ENCODE measurements at places on chromosomes 11 and 22.

DNA sequence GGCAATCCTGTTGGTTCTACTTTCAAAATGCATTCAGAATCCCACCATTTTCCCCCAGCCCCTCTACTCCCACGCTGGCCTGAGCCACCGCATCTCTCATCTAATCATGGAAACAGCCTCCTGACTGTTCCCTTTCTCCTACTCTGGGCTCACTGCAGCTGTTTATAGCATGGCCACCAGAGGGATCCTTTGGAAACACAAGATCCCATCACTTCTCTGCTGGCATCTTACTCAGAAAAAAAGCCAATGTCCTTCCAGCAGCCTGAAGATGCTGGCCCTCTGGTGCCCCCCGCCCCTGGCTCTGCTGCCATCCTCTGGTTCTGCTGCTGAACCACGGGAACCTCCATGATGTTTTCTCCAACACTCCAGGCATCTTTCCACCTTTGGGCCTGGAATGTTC is 11.1 kb downstream of the MS4A8 start:
- H3K4me3 ChIP-seq, result no peak overlapping the region
- DNase-seq, result no peak
- H3K36me3 ChIP-seq, result no peaks in the 10 kb centered on the region
- no peak overlapping the region for H3K27ac ChIP-seq
- no peaks in the 10 kb centered on the region for H3K27me3 ChIP-seq

GRCh38 chr11:40573254-40573891 is 886.1 kb downstream of the LRRC4C start:
- no peak overlapping the region for H3K27ac ChIP-seq
- no peak overlapping the region for H3K4me3 ChIP-seq
- no peaks in the 10 kb centered on the region for H3K4me1 ChIP-seq
- DNase-seq, result no peak

DNA sequence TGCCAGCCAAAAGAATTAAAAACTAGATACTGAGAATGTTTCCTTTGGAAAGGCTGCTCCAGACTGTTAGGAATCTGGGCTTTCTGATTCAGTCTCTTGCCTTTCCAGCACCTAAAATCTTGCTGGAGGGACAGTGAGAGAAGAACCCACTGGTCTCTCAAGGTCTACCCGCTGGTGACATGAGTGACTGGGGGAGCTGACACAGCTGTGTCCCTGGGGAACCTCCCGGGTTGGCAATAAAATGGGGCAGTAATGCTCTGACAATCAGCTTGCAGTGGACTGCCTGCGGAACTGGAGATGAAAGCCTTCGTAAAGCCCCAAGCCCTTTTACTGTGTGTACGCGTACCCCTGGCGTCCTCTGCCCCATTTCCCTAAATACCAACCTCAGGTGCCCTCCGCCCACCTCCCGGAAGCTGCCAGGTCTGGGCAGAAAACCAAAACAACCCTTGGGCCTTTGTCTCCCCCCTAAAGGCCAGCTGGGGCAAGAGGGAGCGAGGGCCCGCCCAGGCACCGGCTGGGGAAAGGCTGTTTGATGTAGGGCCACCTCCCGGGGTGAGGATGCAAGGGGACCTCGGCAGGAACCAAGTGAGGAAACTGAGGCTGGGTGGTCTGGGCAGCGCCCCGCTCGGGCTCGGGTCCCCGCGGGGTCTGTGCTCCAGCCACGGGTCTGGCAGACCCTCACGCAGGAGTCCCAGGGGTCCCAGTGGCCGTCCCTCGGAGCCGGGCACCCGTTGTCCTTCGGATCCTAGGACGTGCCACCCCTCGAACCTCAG is 741 bp downstream of the CARS1 start:
- DNase-seq, result no peak
- peak overlapping the region; percentile 86 for H3K4me3 ChIP-seq
- H3K36me3 ChIP-seq, result peaks cover 6% of the 10 kb centered on the region
- H3K4me1 ChIP-seq, result peaks cover 37% of the 10 kb centered on the region
- no peaks in the 10 kb centered on the region for H3K27me3 ChIP-seq

DNA sequence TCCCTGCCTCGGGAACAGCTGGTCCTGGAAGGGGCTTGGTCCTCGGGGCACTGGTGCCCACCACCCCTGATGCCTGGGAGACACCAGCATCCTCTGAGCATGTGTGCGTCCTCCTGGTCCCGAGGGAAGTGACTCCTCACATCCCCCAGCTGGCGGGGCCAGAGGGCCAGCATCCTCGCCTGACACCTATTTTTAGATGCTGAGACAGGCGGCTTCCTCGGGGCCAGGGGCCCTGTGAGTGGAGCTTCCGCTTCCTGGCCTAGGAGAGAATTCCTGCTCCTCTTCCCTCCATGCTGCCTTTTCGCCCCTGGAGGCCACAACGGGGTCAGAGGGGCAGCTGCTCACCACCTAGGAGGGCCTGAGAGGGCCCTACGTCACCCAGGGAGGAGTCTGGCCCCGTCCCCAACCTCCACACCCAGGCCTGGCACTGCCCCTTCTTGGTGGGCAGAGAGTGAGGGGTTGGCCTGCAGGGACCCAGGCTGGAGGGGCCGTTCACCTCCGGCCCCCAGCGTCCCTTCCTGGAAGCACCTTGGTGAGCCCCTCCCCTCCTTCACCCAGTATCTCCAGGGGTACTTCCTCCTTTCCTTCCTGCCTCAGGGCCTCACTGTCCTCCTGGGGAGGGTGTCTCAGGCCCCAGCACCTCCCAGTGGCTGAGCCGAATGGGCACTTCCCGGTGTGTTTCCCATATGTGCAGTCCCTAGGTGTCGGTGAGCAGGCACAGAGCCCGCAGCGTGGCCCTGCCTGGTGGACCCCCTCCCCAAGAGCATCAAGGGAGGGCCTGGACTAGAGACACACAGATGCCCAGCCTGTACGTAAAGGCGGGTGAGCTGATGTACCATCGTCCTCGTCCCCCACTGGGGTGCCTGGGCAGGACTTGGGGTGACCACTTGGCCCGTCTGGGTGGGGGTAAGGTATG is 6.1 kb downstream of the CD81 start:
- H3K27me3 ChIP-seq, result no peaks in the 10 kb centered on the region
- no peaks in the 10 kb centered on the region for H3K36me3 ChIP-seq
- H3K4me1 ChIP-seq, result peaks cover 100% of the 10 kb centered on the region
- no peak for DNase-seq

- no peak overlapping the region for H3K27ac ChIP-seq
- no peaks in the 10 kb centered on the region for H3K4me1 ChIP-seq
- DNase-seq, result no peak
- no peaks in the 10 kb centered on the region for H3K27me3 ChIP-seq
Observed at GRCh38 chr22:45842291-45842991, 134.5 kb downstream of the WNT7B start.

DNA sequence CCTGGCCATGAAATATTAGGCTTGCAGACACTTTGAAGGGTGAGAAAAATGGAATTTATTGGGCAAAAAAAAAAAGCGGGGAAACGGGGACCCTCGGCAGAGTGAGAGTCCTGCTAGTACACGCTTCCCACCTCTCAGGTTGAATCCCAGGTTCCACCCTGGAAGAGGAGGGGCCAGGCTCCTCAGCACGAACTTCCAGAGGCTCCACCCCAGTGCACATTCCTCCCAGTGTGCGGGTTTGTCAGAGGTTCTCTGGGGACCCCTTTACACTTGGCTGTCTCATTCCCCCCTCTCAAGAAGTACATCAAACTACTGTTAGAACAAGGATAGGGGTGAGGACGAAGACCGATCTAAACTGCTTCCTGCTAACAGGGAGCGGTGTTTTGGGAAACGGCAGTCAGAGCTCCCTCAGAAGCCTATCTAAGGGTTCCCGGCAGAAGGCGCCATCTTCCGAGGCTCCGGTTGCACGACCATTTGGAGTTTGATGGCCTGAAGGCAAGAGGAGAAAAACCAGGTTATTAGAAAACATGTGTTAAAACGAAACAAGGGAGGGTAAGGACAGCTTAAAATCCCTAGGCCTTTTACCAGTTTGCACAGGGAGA is 27.5 kb downstream of the FOLR3 start:
- H3K36me3 ChIP-seq, result no peaks in the 10 kb centered on the region
- no peak overlapping the region for H3K27ac ChIP-seq
- no peaks in the 10 kb centered on the region for H3K4me1 ChIP-seq
- no peak for DNase-seq
- H3K4me3 ChIP-seq, result no peak overlapping the region

- no peaks in the 10 kb centered on the region for H3K27me3 ChIP-seq
- H3K4me1 ChIP-seq, result no peaks in the 10 kb centered on the region
- H3K4me3 ChIP-seq, result no peak overlapping the region
Observed at GRCh38 chr11:31340903-31341572, 28.5 kb downstream of the DCDC1 start.

GRCh38 chr11:65714433-65714832 is 2.4 kb downstream of the KAT5 start:
- H3K36me3 ChIP-seq, result peaks cover 61% of the 10 kb centered on the region
- no peaks in the 10 kb centered on the region for H3K27me3 ChIP-seq
- no peak for DNase-seq
- no peak overlapping the region for H3K27ac ChIP-seq
- H3K4me1 ChIP-seq, result peaks cover 31% of the 10 kb centered on the region
- H3K4me3 ChIP-seq, result no peak overlapping the region

DNA sequence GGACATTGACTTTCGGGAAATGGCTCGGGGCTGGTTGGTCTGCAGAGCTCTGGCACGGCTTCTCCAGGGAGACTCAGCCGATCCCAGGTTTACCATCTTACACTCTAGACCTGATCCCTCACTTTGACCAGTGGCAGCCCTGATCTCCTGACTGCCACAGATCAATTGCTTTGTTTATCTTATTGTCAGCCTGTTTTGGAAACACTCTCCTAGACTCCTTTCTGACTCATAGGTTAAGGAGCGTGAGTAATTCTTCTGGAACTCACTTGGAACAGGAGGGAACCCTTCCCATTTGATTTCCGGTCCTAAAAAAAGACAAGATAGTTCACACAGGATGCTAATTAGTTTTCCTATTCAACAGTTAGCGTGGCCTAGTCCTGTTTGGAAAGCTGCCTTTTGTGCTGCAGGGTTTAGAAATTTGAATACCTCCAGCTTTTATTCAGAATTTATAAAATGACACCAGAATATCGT is 16.0 kb upstream of the BMAL1 start:
- no peak overlapping the region for H3K4me3 ChIP-seq
- no peaks in the 10 kb centered on the region for H3K27me3 ChIP-seq
- peaks cover 50% of the 10 kb centered on the region for H3K4me1 ChIP-seq
- H3K27ac ChIP-seq, result peak overlapping the region; percentile 92

- H3K27ac ChIP-seq, result no peak overlapping the region
- H3K27me3 ChIP-seq, result no peaks in the 10 kb centered on the region
- H3K36me3 ChIP-seq, result no peaks in the 10 kb centered on the region
- no peak for DNase-seq
- no peak overlapping the region for H3K4me3 ChIP-seq
Observed at GRCh38 chr22:36193171-36193570, 8.4 kb downstream of the APOL4 start.

DNA sequence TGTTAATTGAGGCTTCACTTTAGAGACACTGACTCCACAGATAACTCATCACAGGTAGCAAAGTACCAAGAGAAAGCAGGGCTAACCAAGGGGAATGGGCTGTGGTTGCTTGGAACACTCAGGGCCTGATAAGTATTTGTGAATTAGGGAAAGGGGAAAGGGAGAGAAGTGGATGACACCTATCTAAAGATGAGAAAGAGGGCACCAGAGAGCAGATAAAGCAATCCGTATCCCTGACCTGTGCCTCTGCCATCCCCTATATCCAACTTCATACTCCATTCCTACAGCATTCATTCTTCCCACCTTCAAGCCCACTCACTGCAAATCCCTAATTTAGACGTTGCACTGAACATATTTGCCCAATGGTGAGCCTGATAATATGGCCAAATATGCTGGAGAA is 43.0 kb upstream of the API5 start:
- no peaks in the 10 kb centered on the region for H3K4me1 ChIP-seq
- no peaks in the 10 kb centered on the region for H3K36me3 ChIP-seq
- DNase-seq, result no peak
- no peak overlapping the region for H3K27ac ChIP-seq
- no peak overlapping the region for H3K4me3 ChIP-seq
- H3K27me3 ChIP-seq, result no peaks in the 10 kb centered on the region

- H3K4me3 ChIP-seq, result no peak overlapping the region
- H3K27ac ChIP-seq, result peak overlapping the region; percentile 42
- H3K36me3 ChIP-seq, result no peaks in the 10 kb centered on the region
- H3K4me1 ChIP-seq, result peaks cover 65% of the 10 kb centered on the region
- no peaks in the 10 kb centered on the region for H3K27me3 ChIP-seq
Observed at GRCh38 chr22:43008509-43008908, 6.4 kb downstream of the PACSIN2 start.

DNA sequence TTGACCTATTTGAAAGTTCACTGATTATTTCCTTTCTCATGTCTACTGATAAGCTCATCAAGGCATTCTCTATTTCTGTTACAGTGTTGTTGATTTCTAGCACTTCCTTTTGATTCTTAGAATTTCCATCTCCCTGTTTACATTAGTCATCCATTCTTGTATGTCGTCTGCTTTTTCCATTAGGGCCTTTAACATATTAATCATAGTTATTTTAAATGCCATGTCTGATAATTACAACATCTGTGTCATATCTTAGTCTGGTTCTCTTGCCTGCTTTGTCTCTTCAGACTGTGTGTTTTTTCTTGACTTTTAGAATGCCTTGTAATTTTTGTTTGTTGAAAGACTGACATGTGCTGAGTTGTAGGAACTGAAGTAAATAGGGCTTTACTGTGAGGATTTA is 602.1 kb downstream of the SOX6 start:
- H3K4me1 ChIP-seq, result no peaks in the 10 kb centered on the region
- no peak for DNase-seq
- H3K4me3 ChIP-seq, result no peak overlapping the region
- H3K27me3 ChIP-seq, result peaks cover 6% of the 10 kb centered on the region

DNA sequence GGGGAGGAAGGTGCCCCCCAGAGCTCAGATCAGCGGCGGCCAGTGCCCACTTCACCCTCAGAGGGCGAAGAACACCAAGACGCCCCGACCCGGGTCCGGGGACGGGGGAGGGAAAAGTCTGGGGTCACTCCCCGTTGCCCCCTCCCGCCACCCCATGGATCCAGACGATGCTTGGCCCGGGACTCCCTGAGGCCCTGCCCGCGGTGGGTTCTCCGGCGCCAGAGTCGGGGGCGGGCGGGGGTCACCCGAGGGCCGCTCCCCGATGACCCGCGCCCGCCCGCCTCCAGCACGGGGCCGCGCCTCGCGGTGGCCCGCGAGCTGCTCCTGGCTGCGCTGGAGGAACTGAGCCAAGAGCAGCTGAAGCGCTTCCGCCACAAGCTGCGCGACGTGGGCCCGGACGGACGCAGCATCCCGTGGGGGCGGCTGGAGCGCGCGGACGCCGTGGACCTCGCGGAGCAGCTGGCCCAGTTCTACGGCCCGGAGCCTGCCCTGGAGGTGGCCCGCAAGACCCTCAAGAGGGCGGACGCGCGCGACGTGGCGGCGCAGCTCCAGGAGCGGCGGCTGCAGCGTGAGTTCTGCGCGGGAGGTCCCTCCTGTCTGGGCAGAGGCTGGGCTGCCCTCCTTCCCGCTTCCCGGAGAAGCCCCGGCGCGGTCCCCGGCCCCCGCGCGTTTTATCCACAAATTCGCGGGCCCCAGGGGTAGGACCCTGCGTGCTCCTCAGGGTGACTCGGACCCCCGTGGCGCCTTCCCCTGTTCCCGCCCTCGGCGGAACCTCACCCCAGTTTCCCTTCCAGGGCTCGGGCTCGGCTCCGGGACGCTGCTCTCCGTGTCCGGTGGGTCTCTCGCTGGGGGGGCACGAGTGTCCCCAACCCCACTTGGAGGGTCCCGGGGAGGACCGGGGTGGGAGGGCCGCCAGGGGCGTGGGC is 1.1 kb downstream of the NLRP6 start:
- no peaks in the 10 kb centered on the region for H3K36me3 ChIP-seq
- peaks cover 34% of the 10 kb centered on the region for H3K4me1 ChIP-seq

GRCh38 chr11:17405232-17406005 is 17.0 kb upstream of the KCNJ11 start:
- H3K27me3 ChIP-seq, result no peaks in the 10 kb centered on the region
- no peak overlapping the region for H3K4me3 ChIP-seq
- H3K4me1 ChIP-seq, result peaks cover 17% of the 10 kb centered on the region

Measured in suprapubic skin (tissue), 4 donors.